Endodermal cell (in vitro differentiated cells): ENCODE measurements at places on chromosomes 4 and X.
A peak's percentile ranks its signal among the peaks of the same experiment; 100 is the strongest.

- peak; percentile 86 for DNase-seq
Measured at GRCh38 chr4:76896614-76897535, 1.1 kb downstream of the SOWAHB start.

DNA sequence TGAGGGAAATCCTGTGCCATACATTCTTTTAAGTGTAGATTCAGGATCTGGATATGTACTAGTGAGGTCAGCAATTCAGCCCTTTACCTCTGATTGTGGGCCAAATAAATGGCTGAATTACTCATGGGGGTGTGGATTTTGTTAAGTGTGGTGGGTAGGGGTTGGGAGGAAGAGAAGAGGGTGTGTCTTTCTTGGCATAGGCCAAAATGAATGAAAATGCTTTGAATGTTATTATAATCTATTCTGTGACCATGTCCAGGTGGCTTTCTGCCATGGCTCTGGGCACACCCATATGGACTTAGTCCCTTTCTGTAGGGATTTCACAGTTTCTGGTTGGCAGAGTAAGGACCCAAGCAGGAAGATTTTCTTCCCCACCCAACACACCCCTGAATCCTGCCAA, 244.3 kb downstream of the CBR4 start:
- DNase-seq = no peak

GRCh38 chrX:66728818-66729271, 90.0 kb upstream of the EDA2R start:
- DNase-seq = peak; percentile 82

DNA sequence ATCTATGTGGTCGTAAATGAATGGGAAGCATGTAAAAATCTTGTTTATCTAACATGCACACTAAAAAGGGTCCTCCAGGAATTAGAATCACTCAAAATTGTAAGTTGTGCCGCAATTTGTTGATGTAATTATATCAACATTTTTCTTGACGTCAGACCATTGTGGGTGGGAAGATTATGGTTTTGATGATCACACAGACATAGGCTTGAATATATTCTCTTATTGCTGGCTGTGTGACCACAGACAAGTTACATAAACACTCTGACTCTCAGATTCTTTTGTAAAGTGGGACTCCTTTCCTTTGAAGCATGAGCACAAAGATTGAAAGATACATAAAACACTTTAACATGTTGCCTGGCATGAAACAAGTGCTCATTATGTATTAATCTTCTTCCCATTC, 51.5 kb downstream of the IL1RAPL1 start:
- DNase-seq = no peak

DNA sequence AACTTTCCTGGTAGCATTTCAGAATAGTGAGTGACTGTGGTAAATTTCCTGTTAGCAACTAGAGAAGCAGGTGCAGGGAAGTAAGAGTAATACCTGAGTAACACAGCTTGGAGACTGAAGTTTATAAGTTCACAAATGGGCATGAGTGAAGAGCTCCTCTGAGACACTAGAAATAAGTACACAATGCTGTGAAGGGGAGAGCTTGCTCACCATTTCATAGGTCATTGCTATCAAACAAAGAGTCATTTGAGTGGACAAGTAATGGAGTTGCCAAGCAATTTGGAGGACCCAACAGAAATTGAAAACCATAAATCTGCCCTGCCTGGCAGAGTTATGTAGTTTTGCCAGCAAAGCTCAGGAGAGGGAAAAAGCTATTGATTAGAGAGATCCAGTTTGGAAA, 523.6 kb downstream of the TRAM1L1 start:
- DNase-seq = no peak

GRCh38 chr4:115986573-115986972, 873.2 kb upstream of the NDST4 start:
- peak; percentile 35 for DNase-seq

DNA sequence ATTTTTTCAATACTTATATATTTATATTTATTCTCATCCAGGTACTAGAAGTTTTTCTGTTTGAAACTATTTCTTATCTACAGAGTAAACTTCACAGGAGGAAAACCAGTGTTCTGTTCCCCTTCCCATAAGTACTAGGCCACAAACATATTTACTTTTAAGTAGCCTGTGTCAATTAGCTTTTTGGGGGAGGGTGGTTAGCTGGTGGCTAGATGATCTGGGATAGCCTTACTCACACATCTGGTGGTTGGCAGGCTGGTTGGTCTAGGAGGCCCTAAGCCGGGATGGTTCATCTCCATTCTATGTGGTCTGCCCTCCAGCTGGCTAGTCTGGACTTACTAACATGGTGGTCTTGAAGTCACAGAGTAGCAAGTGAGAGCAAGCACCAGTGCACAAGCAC, 6.2 kb downstream of the JADE3 start:
- DNase-seq = no peak

DNA sequence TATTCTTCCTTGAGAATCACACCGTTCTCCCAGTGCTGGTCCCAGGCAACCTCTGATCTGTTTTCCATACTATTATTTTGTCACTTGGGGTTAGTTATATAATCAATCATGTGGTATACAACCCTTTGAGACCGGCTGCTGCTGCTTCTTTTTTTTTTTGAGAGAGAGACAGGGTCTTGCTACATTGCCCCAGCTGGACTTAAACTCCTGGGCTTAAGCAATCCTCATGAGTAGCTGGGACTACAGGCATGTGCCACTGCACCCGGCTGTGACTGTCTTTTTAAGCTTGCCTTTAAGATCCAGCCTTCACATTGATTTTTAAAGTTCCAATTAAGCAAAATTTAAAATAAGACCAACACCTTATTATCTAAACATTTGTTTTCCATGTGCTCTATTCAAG, 86.7 kb upstream of the EXOC1L start:
- DNase-seq = no peak

- peak; percentile 63 for DNase-seq
Measured at GRCh38 chrX:107442914-107443527, 6.4 kb upstream of the FRMPD3 start.

DNA sequence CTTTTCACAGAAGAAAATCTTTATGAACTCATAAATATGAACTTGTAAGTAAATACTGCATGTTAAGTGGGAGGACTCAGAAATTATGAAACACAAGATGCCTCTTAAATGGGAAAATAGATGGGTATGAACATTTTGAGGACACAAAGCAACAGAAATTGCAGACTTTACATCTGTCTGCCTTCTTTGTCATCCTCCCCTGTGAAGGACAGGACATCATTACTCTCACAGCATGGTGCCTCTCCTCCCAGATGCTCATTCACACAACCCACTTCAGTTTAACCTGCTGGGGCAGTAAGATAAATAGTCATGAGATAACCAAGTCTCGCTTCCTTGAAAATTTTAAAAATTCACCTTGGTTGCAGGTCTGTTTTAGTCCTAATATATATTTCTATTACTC, 144.5 kb downstream of the APBB2 start:
- peak; percentile 78 for DNase-seq

- DNase-seq = no peak
Measured at GRCh38 chrX:68175562-68175961, 257.7 kb downstream of the OPHN1 start.

DNA sequence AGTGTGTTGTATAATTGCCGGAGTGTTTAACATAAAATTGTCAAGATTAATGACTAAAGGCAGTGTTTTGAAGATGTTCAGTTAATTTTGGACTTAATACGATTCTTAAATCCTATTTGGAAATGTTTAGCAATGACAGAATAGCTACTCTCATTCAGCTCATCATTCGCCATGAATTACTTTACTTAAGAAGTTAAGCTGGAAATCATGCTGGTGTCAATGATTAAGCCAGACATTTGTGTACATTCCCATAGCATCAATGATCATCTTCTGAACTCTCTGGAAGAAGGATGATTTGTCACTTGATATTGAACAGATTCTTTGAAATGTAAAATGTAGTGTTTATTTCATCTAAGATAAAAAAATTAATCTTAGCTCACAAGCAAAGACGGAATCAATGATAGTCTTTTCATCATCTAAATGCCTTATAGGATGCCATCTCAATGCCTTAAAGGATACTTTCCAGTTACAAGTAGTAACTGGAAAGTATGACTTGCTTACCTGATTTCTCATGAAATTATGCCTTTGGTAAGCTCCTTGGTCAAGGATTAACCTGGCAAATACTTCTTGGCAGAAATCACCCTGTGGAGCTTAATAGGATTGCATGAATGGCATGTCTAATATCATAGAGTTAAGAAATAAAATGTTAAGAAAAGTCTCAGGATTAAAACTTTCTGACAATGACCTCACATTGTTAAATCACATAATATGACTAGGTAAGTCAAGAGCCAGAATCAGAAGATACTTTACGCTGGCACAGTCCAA, 515.5 kb upstream of the AGA start:
- no peak for DNase-seq

- no peak for DNase-seq
Measured at GRCh38 chrX:10576186-10576585, 44.2 kb downstream of the MID1 start.

- DNase-seq = no peak
Measured at GRCh38 chr4:4837316-4837715, 22.1 kb upstream of the MSX1 start.

DNA sequence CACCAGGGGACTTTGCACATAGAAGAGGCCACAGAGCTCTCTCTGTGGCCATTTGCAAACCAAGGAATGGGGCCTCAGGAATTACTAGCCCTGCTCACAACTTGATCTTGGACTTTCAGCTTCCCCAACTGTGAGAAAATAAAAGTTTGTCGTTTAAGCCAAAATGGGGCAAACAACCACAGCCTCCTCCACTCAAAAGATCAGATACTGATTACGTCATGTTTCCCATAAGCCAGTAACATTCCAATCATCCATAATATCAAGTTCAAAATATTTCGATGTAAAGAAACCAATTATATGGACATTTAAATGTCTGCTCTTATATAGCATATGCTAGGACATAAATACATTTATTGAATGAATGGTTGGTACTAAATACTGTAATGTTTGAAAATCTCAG, 307.5 kb upstream of the HAND2 start:
- no peak for DNase-seq

DNA sequence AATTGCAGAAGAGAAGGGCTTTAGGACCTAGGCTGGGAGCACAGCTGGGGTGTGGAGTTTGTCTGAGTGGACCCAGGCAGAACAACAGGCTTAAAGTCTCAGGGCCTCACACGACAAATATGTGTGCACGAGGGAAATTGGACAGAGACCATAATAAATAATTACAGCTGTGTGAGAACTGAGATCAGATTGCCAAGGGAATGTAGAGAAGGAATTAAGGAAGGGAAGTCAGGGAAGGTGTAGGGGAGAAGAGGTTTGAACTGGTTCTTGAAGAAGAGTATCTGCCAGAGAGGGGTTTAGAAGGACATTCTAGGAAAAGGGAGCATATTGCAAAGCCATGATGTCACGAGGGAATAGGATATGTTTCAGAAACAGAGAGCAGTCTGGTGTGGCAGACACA, 120.7 kb upstream of the TSPAN5 start:
- DNase-seq = no peak

- DNase-seq = no peak
Measured at GRCh38 chr4:8396762-8397406, 43.6 kb downstream of the ACOX3 start.
